Tongue (tissue), 3 donors: ENCODE measurements at places on chromosomes 16 and 17. TPM values are rescaled to one million over a fixed set of nuclear protein-coding genes. Genes with fewer than 3 reads are reported as not detected.

NUBP1 gene
- total RNA-seq: 34.6 TPM

TP53TG3B gene
- total RNA-seq: not detected

HP gene
- total RNA-seq: 2.4 TPM

KRTAP4-3 gene
- not detected for total RNA-seq

FOXL1 gene
- total RNA-seq: 1.8 TPM

HCRT gene
- not detected for total RNA-seq

RHBDL3 gene
- 1.6 TPM for total RNA-seq

CDC6 gene
- 4.4 TPM for total RNA-seq

TBC1D3G gene
- 0.41 TPM for total RNA-seq
